HS-27A (cell line): ENCODE measurements at places on chromosomes 6 and 20.

DNA sequence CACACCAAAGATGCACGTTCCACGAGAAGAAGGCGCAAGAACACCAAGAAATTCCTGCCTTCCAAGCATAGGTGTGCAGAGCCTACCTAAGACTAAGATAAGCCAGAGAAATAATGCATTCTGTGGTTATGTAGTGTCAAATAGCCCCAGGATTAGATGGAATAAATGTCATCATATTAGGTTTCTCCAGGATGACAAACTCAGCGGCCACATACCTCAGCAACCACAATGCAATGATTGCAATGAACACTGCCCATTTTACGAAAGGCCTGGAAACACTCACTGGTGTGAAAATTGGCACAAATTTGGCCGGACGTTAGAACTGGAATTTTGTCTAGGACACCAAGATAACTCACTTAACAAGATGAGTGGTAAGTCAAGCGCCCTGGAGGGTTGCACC lies 129.7 kb downstream of the SLC22A3 start:
- DNase-seq, result no peak

DNA sequence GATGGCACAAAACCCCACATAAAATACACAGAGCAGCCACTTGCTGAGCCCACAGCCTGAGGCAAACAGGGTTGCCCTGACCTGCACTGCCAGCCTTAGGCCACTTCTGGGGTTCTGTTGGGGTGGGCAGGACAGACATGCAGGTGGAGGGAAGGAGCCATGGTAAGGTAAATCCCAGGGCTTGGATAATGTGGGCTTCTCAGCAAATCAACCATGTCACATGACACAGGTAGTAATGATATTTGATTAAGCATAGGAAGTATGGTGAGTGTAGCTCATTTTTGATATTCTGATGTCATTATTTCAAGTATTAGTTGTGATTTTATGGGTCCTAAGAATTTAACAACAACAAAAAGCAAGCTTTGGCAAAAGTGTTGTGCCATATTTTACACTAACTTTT lies 124.6 kb downstream of the FOXA2 start:
- DNase-seq, result no peak

DNA sequence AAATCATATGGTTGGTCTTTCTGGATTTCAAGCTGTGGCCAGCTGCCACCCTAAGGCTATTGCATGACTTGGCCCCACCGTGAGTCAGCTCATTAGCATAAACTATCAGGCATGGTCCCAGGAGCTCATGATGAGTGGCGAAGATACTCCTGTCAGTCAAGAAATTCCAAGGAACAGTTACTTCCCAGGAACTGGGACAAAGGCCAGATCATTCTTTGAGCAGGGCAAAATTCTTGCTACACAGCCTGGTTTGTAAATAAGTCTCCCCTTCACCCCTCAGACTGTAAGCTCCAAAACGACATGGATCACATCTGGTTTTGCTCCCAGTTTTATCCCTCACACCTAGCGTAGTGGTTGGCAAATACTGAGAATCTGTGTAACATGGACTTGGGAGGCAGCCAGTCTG lies 33.0 kb upstream of the KIAA1586 start:
- peak; percentile 27 for DNase-seq

GRCh38 chr6:122385857-122386612 lies 13.4 kb upstream of the HSF2 start:
- no peak for DNase-seq
